Activated T-helper 1 cell treated with Interleukin-2 at 50 U/mL for 16 hours (primary cell): ENCODE measurements at places on chromosomes 3 and 15.

DNA sequence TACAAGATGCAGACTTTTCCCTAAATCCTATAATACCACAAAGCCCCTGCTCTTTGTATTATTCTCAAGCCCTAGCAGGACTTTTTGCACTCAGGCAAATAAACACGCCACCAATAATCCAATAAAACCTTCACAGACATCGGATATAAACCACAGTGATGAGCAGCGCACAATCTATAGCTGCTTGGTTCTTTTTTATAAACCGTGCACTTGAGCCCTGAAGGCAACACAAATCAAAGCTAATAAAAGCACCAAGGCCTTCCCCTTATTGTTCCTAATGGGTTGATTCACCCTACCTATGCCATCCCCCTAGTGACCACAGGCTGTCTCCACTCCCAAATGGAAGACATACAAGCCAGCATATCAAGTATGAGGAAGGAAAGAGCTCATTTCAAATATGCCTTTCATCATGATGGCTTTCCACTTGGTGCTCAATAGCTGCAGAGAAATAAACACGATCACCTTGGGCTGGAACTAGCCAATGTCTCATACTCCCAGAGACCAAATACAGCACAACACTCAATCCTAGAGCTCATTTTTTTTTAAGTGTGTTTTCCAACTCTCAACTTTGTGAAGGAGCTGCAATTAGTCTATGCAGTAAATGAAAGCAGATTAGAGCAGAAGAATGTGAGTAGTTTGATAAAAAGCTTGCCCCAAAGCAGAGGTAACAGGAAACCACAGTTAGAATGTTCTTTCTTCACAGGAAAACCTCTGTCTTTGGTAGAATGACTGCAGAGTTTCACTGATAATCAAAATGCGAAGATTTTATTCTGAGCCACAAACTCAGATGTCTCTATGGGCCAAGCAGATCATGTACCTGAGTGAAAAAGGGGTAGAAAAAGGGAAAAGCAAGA, 573.9 kb downstream of the AGBL1 start:
- no peak for DNase-seq

DNA sequence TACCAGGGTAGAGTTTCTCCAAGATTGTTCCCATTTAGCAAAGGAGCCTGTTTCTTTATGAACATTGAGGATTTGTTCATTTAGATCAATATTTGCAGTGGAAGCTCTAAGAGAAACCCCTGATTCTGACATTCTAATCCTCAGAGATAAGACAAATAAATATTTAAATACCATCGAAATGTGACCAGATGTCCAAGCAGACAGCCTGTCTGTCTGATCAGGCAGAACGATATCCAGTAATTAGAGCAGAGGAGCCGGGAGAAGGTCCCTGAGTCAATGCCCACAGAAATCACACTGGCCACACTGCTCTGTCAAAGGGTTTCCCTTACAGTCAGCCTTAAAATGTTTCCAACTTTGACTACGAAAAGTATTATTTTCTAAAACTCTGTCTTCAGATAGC, 15.7 kb upstream of the ARPIN start:
- no peak for DNase-seq

DNA sequence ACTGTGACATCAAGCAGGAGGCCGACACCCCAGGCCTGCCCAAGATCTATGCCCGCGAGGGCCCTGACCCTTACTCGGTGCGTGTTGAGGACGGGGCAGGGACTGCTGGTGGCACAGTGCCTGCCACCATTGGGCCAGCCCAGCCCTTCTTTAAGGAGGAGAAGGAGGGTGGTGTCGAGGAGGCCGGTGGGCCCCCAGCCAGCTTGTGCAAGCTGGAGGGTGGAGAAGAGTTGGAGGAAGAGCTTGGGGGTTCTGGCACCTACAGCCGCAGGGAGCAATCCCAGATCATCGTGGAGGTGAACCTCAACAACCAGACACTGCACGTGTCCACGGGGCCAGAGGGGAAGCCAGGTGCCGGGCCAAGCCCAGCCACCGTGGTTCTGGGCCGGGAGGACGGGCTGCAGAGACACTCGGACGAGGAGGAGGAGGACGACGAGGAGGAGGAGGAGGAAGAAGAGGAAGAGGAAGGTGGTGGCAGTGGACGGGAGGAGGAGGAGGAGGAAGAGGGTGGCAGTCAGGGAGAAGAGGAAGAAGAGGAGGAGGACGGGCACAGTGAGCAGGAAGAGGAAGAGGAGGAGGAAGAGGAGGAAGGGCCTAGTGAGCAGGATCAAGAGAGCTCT, 5.4 kb downstream of the ZBTB47 start:
- DNase-seq, result no peak

GRCh38 chr15:46786590-46787285, 930.6 kb upstream of the SEMA6D start:
- no peak for DNase-seq

DNA sequence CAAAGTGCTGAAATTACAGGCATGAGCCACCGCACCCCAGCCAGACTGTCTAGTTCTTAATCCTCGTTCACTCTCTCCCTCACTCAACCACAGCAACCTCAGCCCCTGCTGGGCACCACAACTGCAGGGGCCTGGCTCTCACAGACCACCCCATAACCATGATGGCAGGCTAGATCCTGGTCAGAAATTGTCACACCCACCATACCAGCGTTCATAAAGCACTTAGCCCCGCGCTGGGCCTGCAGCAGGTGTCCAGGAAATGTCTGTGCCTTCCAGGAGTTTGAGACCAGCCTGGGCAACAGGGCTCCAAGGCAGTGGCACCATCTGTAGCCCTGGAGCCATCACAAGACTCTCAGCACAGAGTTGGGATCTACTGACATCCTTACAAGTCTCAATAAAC, 1.9 kb downstream of the SHISA5 start:
- DNase-seq, result no peak

DNA sequence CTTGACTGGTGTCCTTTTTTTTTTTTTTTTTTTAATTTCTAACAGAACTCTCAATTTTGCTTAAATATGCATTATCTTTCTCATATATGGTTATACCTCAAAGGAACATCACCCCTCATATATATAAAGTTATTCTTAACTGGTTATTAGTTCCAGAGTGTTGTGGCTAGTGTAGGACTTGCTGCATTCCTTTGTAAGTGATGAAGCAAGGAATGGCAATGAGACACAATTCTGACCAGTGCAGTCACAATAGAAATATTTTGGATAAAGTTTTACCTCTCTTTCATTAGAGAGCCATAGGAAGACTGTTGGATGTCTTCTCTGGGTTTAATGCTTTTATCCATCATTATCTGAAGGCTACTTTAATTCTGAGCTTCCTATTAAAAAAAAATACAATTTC, 75.5 kb upstream of the CBLB start:
- DNase-seq, result no peak

DNA sequence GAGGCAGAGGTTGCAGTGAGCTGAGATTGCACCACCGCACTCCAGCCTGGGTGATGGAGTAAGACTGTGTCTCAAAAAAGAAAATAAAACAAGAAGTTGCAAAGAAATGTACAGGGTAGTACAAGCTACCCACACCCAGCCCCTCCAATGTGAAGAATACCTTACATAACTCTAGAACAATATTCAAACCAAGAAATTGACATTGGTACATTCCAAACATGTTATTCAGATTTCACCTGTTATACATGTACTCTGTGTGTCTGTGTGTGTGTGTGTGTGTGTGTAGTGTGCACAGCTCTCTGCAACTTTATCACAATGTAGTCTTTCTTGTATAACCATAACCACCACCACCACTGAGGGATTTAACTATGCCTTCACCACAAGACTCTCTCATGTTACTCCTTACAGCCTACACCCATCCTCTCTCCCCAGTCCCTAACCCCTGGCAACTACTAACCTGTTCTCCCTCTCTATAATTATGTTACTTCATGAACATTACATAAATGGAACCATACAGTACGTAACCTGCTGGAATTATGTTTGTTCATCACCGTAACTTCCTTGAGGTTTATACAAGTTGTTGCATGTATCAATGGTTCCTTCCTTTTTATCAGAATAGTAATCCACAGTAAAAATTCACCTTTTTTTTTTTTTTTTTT, 16.2 kb upstream of the TJP1 start:
- no peak for DNase-seq

GRCh38 chr3:142999881-143000280, 1.5 kb upstream of the U2SURP start:
- no peak for DNase-seq

DNA sequence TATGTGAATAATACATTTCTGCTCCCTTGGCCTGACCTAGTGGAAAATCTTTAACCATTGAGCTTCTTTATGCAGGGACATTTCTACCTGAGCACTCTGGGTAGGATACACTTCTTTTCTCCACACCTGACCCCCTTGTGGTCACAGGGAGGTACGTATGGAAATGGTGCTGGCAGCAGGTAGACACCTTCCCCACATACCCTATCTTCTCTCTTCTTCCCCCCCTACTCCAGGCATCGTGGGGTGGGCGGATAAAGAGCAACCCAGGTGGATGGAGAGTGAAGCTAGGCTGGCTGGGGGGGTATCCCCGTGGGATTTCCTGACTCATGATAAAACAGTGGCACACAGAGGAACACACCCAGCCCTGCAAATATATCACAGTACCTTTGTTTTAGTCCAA, 312.1 kb downstream of the ARRDC4 start:
- DNase-seq, result no peak

DNA sequence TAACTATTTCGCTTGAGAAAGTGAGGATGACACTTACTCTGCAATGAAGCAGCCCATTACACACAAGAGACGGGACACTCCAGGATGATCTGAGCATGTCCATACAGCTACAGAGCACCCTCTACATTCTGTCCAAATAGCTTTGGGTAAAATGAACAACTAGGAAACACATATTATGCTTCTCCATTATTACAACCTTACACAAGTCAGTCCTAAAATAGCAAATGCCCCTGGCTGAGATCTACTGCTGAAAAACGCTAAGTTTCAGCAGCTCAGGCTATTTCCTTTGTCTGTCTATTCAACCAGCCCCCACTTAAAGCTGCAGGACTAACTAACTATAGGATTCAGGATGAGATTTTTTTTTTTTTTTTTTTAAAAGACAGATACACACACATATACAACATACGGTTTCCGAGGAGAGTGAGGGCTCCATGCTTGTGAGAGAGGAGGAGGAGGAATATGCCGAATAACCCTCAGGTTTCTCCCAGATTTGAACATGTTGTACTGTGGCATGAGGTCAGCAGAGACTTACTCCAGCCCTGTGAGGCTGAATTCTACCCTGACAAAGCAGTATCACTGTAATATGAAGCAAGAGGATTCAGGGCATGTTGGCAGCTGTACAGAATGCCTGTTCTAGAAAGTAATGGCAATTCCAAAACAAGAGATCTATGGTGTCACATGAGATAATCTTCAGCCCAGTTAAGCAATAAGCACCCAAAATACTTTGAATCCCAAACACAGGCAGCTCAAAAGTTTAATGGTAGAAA, 117.3 kb upstream of the PLXND1 start:
- no peak for DNase-seq

DNA sequence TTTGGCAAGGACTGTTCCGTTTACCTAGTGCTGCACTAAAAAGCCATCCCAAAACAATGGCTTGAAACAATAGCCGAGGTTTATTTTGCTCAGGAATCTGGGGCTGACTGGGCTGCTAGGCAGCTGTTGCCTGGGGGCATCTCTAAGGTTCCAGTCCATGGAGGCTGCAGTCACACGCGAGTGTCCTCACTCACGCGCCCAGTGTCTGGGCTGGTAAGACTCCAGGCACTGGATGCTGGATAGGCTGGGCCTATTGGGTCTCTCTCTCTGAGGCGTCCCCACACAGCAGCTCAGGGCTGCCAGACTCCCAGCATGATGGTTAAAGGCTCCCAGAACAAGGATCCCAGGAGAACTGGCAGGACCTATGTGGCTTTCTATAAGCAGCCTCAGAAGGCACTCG, 34.2 kb downstream of the ALS2CL start:
- DNase-seq, result no peak

DNA sequence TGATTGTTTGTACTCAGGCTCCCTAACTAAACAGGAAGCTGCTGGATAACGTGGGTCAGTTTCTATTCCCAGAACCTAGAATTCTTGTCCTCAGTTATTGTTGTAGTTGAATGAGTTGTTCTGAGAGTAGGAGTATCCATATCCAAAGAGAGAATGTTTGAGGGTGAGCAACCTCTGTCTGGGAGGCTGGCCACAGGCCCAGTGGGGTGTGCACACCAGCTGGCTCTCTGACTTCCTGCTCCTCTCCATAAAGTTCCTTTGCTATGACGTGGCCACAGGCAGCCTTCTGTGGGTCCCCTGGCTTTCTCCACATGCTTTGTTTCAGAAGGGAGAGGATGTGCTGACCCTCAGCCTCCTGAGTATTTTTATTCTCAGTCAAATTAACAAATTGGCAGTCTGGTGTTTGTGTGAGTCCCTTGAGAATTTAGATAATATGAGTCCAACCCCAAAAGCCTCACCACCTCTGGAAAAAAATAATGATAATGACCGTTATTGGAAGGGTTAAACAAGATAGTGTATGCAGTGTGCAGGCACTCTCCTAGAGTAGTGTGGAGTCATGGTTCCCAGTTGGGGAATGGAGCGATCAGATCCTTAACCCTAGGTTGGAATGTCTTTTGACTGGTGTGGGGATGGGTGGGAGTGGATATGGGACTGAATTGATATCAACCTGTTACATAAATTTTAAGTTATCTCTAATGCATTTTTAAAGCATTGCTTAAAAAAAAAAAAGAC, 47.6 kb upstream of the MED12L start:
- no peak for DNase-seq

GRCh38 chr15:36506733-36507356, 72.6 kb upstream of the CDIN1 start:
- DNase-seq, result no peak

- DNase-seq, result no peak
These were observed 13.2 kb downstream of the IL1RAP start for GRCh38 chr3:190526787-190527762.

DNA sequence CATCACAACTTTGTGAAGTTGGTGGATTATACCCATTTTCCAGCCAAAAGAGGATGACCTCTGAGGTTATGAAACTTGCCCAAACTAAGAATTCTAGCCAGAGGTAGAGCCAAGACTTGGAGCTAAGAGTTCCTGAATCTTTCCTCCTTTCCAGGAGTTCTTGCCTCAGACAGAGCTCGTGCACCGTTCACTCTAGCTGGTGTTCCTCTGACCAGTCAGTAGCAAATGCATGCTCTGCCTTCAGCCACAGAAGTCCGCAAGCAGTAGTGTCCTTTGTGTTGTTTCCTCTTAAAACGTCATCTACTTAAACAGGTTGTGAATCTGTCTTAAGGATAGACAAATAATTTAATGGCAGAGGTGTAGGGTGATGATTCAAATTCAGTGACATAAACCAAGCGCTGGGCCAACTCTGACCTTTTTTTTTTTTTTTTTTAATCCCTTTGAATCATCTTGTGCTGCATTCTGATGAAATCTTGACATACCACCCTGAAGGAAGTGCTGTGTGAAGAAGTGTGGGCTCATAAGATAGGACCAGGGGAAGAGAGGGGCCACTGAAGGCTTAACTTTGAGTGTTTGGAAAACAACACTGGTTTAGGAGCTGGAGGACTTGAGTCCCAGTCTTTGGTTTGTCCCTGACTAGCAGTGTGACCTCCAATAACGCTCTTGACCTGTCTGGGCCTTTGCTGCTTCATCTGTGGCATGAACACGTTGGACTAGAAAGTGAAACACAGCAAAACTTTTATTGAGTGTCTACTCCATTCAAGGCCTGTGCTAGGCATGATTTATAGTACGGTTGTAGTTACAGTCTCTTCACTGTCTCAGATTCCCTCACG, 53.4 kb downstream of the ITPR1 start:
- no peak for DNase-seq
